SJCRH30 (cell line): ENCODE measurements at places on chromosomes 16 and 17. TPM values are rescaled to one million over a fixed set of nuclear protein-coding genes. Genes with fewer than 3 reads are reported as not detected.

Gene P2RX1
- 0.06 TPM in 1 of 2 replicates, not detected in the other for total RNA-seq

Gene KRT26
- total RNA-seq: not detected in 2 replicates

Gene PITPNM3
- 39.2 and 39.7 TPM in 2 replicates for total RNA-seq

Gene CRHR1
- total RNA-seq: not detected in 2 replicates

Gene SLC2A4
- 1.3 and 1.5 TPM in 2 replicates for total RNA-seq

Gene KRTAP9-1
- total RNA-seq: not detected in 2 replicates

Gene MATCAP1
- 20.5 and 23.8 TPM in 2 replicates for total RNA-seq

Gene CCDC182
- not detected in 2 replicates for total RNA-seq

Gene CLEC3A
- not detected in 2 replicates for total RNA-seq

Gene KIF18B
- 31.0 and 36.3 TPM in 2 replicates for total RNA-seq

Gene FOXJ1
- total RNA-seq: 0.10 and 0.23 TPM in 2 replicates

Gene ABCA10
- total RNA-seq: not detected in 2 replicates

Gene NPIPA2
- 0.71 TPM in 1 of 2 replicates, not detected in the other for total RNA-seq

Gene ZNF652
- total RNA-seq: 28.2 and 29.2 TPM in 2 replicates
